ENCODE measurements at places on chromosomes 13 and 19.

DNA sequence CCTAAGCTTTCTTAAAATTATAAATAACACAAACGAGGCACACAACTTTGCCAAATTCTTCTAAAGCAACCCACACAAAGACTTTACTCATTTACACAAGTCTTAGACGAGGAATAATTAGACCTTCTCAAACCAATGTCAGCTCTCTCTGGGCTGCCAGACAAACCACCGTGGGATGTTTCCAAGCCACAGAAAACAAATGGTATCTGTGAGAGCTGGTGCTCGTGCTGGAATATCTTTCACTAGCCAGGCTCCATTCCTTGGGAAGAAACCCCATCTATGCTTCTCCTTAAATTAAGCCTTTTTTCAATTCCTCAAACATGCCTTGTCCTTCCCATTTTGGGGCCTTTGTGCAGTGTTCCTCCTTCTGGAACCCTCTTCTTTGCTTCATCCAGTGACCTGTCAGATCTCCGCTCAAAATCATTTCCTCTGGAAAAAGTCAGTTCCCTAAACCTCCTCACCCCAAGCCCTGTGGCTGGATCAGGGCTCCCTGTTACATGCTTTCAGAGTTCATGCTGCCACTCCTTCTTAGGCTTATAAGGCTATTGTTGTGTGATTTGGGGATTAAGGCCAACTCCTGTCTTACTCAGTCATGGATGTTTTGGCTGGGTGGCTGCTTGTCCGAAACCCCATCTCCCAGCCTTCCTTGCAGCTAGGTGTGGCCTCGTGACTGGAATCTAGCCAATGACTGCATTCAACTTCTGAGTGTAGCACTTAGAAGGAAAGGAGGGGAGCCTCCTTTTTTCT is 64.2 kb upstream of the GTF2F2 start:
- no peak for DNase-seq

GRCh38 chr13:79307866-79308298 is 98.2 kb downstream of the RBM26 start:
- no peak for DNase-seq

- DNase-seq, result no peak
Observed at GRCh38 chr13:34577051-34577450, 365.0 kb upstream of the NBEA start.

DNA sequence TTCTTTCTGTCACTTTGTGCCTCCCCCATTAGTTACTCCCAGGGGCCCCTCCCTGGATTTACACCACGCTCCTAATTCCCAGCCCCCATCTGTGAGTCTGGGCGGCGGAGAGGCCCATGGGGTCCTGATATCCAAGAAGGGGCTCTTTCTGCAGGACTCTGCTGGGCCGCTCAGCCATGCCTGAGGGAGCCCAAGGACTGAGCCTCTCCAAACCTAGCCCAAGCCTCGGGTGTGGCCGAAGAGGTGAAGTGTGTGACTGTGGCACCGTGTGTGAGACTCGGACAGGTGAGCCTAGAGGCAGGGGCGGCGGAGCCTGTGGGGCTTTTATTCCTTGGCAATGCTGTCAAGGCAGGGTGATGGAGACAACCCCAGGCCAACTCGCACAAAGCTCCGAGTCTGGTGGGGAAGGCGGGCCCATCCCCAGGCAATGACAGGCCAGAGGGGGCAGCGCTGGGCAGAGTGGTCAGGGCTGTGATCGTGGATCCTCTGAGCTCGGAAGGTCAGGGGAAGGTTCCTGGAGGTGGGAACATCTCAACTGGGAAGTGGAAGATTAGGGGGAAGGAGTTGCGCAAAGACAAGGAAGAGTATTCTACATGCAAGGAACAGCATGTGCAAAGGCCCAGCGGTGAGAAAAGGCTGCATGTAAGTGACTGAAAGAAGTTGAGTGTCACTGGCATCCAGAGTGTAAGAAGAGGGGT is 1.6 kb downstream of the PLEKHG2 start:
- peak; percentile 71 for DNase-seq

DNA sequence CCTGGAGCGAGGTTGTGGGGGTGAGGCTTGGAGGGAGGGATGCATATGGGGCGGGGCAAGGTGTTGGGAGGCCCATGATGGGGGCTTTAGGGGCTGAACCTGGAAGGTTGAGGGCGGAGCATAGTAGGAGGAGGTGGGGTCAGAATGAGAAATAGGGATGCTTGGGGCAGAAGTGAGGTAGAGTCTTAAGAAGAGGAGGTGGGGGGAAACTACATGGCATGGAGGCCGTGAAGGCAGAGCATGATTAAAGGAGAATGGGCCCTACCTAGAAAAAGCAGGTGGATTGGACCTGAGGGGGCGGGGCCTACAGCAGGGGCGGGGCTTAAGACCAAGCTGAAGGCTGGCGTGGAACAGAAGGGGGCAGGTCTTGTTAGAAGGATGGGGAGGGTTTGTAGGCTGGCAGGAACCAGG is 799 bp downstream of the NR1H2 start:
- peak; percentile 80 for DNase-seq

- DNase-seq, result peak; percentile 77
Observed at GRCh38 chr19:13234518-13234917, 84.3 kb downstream of the IER2 start.

DNA sequence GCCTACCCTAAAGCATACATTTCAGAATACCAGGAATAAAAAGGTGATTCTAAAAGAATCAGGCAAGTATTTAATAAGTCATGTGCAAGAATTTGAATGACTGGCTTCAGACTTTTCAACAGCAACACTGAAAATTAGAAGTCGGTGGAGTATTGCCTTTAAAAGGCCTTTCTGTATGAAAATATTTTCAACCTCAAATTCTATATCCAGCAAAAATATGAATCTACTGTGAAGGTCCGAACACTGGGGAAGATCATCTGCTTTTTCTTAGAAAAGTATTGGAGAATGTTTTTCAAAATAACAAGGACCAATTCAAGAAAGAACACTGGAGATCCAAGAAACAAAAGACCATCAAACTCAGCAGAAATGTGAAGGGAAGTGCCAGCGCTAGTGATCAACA is 459.5 kb upstream of the KLF12 start:
- DNase-seq, result no peak

GRCh38 chr13:41615528-41615855 is 158.1 kb downstream of the RGCC start:
- DNase-seq, result no peak

DNA sequence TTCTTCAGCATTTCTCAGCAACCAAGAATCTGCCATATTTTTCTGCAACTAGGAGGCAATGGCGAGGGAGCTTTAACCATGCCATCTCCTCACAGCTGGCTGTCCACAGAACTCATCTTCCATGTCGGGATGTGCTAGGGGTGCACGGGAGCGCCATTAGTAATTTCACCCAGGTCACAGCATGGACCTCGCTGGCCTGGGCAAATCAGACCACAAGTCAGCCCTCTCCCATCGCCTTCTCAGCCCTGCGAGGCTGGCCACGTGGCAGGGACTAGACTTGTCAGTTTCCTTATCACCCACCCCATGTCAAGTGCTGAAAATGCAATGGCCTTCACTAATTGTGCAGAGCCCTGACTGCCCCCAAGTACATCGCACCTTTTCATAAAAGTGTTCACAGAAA is 15.7 kb downstream of the COL4A1 start:
- no peak for DNase-seq

DNA sequence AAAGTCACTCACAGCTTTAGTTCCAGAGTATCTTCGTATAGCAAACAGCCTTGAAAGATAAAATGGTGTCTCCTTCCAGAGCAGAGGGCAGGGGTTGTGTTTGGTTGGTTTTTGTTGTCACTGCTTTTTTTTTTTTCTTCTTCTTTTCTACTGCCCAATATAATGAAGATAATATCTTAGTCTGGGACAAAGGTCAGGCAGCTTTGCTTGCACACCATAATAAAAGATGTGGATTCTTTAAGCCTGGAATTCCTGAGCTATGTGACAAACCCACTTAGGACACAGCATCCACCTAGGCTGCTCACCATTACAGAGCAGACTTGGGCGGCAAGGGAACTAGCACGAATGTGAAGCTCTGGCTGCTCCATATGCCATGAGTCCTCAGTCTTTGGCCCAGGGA is 165.6 kb upstream of the MIR17HG start:
- DNase-seq, result no peak

GRCh38 chr13:66313413-66313812 is 916.7 kb downstream of the PCDH9 start:
- DNase-seq, result no peak

GRCh38 chr19:18344582-18344950 is 4.2 kb downstream of the PGPEP1 start:
- no peak for DNase-seq

- peak; percentile 77 for DNase-seq
Observed at GRCh38 chr19:46859637-46860124, 1.1 kb upstream of the ARHGAP35 start.

- DNase-seq, result no peak
Observed at GRCh38 chr19:1228161-1228957, 9.4 kb downstream of the CBARP start.

GRCh38 chr19:2270423-2271233 is 11.3 kb downstream of the PEAK3 start:
- DNase-seq, result peak; percentile 95

GRCh38 chr19:13022859-13023636 is 27.8 kb downstream of the NFIX start:
- DNase-seq, result peak; percentile 86

- DNase-seq, result peak; percentile 90
Observed at GRCh38 chr19:703651-704446, 4.9 kb upstream of the PALM start.

DNA sequence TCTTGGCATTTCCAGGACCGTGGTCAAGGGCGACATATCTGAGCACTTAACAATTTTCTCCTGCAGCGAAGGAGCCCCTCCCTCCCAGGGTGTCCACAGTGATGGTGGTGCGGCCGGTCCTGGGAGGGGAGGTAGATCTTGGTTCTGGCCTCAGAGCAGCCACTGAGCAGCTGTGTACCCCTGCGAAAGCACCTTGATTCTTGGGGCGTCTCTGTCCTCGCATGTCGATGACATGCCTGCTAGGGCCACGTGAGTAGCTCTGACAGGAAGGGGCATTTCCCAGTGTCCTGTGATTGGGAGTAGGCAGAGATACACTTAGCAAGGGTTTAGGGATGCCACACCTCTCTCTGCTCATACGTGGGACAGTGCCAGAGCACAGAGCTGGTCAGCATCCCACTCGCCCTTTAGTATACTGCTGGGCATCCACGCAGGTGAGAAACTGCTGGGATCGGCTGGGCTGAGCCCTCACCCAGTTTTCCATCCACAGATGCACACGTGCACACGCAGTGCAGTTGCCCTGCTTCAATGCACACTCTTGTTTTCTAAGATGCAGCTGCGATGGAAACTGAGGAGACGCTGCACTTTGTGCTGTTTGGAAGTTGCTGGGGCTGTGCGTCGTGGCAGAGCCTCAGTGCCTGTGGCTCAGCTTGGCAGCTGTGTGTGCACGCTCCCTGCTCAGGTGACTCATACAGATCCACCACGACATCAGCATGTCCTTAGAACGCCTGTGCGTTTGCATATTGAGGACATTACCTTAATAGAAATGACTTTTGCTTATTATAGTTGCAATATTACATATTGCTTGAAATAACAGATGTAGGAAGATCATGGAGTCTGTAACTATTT is 66.8 kb downstream of the TEX29 start:
- no peak for DNase-seq

- DNase-seq, result no peak
Observed at GRCh38 chr13:20264271-20265018, 32.3 kb upstream of the GJB6 start.

GRCh38 chr19:46970815-46971214 is 48.8 kb upstream of the NPAS1 start:
- no peak for DNase-seq

All from upper lobe of right lung (tissue), 1 donor.